ENCODE measurements at places on chromosomes 11 and 22.

DNA sequence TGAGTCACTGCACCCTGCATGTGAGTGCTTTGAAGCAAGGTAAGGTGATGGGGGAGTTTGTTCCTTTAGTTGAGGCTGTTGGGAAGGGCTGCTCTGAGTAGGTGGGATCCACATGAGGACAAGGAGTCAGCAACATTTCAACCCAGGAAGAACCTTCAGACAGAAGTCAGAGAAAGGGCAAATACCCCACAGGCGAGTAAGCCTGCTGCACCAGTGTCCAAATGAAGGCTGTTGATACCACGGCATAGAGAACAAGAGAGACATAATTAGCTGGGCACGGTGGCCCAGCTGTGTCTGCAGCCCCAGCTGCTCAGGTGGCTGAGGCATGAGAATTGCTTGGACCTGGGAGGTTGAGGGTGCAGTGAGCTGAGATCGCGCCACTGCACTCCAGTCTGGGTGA is 54.3 kb upstream of the CLMP start:
- no peak for DNase-seq

DNA sequence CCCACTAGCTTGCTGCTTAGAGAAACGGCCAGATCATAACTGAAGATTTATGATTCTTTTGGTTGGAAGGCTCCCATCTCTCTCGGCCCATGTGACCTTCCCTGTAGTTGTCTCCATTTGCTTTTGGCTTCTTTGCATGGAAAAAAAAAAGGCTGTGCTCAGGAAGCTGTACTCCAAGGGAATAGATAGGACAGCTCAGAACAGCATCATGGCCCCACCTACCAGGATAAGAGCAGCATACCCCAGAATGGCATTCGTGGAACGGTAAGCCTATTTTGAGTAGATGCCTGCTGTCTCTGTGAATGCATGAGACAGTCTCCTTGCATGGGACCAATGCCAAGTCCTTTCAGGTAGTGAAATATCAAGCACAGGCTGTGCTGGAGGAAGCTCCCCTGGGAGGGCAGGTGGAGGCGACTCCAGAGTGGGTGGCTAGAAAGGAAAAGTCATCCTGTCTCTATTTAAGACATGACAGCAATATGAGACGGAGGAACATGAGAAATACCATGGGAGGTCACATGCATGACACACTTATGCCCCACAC is 94.1 kb upstream of the AMOTL1 start:
- no peak for DNase-seq

- no peak for DNase-seq
Measured at GRCh38 chr11:32561835-32562234, 21.8 kb upstream of the EIF3M start.

- no peak for DNase-seq
Measured at GRCh38 chr11:19838994-19839768, 126.5 kb downstream of the NAV2 start.

All from stimulated activated naive CD4-positive, alpha-beta T cell (primary cell).